ENCODE measurements at places on chromosomes 11 and 22.

DNA sequence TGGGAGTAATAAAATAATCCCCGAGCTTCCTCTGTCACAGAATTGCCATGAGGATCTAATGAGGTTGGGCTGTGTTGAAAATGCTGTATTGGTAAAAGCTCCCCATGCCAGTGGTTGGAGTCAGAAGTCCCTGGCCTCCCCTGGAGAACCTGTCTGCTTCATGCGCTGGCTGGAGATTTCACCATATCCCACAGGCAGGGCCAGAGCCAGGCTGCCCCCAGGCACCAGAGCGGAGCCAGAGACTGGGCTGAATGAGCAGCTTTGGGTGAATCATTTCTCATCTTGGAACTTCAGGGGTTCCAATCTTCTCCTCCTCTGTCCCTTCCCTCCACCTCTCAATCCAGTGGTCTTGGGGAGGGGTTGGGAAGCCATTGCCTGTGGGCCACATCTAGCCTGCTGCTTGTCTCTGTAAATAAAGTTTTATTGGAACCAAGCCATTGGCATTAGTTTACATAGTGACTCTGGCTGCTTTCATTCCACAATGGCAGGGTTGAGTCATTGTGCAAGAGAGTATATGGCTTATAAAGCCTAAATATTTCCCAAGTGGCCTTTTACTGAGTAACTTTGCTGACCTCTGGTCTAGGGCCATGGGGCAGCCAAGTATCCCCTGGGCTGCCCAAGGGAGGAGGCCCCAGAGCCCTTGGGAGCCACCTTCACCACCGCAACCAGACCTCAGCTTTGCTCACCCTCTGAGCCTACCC is 35.2 kb downstream of the LRRC10B start:
- H3K4me3 ChIP-seq: no peak overlapping the region
- peaks cover 11% of the 10 kb centered on the region for H3K27me3 ChIP-seq
- H3K36me3 ChIP-seq: no peaks in the 10 kb centered on the region

- peaks cover 10% of the 10 kb centered on the region for H3K4me1 ChIP-seq
- DNase-seq: no peak
- no peak overlapping the region for H3K27ac ChIP-seq
- H3K4me3 ChIP-seq: no peak overlapping the region
- no peaks in the 10 kb centered on the region for H3K27me3 ChIP-seq
These were observed 47.3 kb downstream of the RDX start for GRCh38 chr11:110249066-110249465.

- H3K27me3 ChIP-seq: no peaks in the 10 kb centered on the region
- no peak overlapping the region for H3K4me3 ChIP-seq
- peaks cover 2% of the 10 kb centered on the region for H3K36me3 ChIP-seq
- no peak overlapping the region for H3K27ac ChIP-seq
These were observed 33.2 kb downstream of the TSPAN4 start for GRCh38 chr11:875769-876301.

GRCh38 chr11:17280494-17281127 is 4.1 kb downstream of the NUCB2 start:
- DNase-seq: no peak
- H3K27ac ChIP-seq: no peak overlapping the region
- H3K27me3 ChIP-seq: no peaks in the 10 kb centered on the region

- H3K4me1 ChIP-seq: no peaks in the 10 kb centered on the region
- peaks cover 32% of the 10 kb centered on the region for H3K27me3 ChIP-seq
- DNase-seq: no peak
- no peaks in the 10 kb centered on the region for H3K36me3 ChIP-seq
These were observed 38.7 kb upstream of the SWAP70 start for GRCh38 chr11:9625162-9625561.

DNA sequence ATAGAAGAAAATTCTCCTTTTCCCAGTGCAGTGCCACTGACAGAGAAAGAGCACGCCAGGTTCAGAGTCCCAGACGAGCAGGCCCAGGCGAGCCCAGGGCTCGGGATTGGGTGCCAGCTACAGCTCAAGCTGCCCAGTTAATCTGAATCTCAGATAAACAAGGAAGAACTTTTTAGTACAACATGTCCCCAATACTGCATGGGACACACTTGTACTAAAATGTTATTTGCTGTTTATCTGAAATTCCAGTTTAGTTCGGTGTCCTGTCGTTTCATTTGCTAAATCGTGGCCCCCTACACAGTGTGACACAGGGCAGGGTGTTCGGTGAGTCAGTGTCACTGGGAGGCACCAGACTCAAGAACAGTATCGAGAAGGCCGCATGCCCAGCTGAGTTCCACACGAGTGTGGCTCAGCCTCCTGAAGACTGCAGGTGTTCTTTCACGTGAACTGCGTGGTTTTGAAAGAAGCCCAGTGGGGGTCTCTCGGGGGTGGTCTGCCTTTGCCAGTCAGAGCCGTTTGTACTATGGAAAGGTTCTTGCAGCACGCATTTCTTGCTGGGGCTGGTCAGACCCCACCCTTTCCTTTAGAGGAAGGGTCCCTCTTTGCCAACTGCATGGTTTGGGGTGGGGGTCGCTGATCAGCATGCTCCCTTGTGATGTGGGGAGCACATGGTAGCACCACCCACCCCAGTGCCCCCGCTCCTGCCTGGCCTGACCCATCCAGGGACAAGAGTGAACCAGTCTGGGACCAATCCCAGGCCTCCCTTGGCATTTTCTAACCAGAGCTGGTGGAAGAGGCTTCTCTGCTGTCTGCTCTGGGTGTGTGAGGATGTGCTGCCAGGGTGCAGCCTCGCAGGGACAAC is 115.6 kb upstream of the B3GAT1 start:
- DNase-seq: peak; percentile 4
- H3K36me3 ChIP-seq: no peaks in the 10 kb centered on the region
- H3K27ac ChIP-seq: no peak overlapping the region
- no peak overlapping the region for H3K4me3 ChIP-seq
- no peaks in the 10 kb centered on the region for H3K27me3 ChIP-seq
- no peaks in the 10 kb centered on the region for H3K4me1 ChIP-seq

DNA sequence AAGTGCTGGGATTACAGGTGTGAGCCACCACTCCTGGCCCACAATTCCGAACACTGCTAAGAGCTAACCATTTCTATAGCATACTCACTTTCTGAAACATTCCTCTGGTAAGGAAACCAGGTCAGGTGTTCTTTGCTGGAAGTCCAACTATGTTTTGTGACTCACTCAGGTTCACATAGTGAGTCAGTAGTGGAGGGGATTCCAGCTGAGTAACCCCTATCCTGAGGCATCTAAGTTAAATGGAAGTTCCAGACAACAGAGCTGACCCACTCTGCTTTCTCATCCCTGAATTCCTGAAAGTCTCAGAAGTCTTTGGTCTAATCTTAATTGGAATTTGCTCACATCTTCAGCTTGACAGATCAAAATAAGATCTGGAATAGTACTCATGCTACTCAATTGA is 3.0 kb upstream of the CHRNA10 start:
- DNase-seq: no peak
- H3K27ac ChIP-seq: no peak overlapping the region
- H3K36me3 ChIP-seq: peaks cover 34% of the 10 kb centered on the region
- H3K27me3 ChIP-seq: no peaks in the 10 kb centered on the region

DNA sequence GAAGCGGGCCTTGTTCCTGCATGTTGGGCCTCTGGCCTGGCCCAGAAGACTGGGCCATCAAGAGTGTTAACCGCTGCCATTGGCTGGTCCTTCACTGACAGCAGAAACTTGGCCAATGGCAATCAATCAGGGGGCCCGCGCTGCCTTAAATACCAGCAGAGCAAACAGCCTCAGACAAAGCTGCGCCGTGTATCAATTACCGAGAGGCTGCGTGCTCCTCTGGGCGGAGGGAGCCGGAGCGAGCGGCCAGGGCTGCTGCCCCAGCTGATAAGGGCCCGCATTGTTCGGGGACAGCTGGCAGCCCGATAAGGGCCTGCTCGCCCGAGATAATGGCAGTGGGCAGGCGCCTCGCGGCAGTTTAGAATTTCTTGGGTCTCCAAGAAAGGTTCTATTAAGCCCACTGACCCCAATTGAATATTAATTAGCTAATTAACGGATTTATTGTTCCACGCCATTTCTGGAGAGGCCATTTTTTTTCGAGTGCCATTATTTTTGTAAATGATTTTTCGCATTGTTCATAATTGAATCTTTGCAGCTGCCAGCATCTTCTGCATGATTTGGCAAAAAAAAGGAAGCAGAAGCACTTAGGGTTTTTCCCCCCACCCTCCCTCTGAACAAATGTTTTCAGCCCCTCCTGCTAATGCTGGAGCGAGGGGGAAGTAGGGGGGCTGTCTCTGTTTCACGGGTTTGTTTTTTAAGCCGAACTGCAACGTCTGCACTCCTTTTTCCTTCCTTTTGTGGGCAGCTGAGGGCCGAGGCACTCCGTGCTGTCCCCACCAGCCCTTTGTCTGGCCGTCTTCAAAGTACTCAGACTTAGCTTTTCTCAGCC is 37.6 kb upstream of the RIC3 start:
- no peaks in the 10 kb centered on the region for H3K4me1 ChIP-seq
- peaks cover 29% of the 10 kb centered on the region for H3K27me3 ChIP-seq
- no peaks in the 10 kb centered on the region for H3K36me3 ChIP-seq
- DNase-seq: peak; percentile 21

DNA sequence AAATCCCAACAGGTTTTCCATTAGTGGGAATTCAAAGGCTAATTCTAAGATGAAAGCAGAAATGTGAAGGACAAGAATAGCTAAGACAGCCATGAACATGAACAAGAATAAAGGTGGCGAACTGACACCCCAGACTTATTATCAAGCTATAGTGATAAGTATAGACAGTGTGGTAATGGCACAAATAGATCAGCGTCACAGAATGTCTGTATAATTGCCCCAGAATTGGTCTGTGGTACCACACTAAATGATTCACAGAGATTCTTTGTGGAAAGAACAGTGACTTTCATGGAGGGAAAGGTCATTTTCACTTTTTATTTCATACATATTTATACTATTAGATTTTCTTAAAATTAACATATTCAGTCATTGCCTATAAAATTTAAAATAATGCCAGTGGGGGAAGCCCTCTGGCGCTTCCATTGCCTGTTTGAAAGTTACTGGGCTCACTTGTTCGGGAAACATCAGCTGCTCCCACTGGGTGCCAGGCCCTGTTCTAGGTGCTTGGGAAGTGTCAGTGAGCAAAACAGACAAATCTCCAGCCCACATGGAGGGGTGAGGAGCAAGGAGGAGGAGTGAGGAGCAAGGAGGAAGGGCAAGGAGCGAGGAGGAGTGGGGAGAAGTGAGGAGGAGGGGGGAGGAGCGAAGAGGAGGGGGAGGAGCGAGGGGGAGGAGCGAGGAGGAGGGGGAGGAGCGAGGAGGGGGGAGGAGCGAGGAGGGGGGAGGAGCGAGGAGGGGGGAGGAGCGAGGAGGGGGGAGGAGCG is 11.3 kb upstream of the NLRP6 start:
- peak overlapping the region; percentile 7 for H3K4me3 ChIP-seq
- DNase-seq: no peak
- peaks cover 5% of the 10 kb centered on the region for H3K36me3 ChIP-seq
- peaks cover 34% of the 10 kb centered on the region for H3K4me1 ChIP-seq

- no peak overlapping the region for H3K4me3 ChIP-seq
- peaks cover 74% of the 10 kb centered on the region for H3K27me3 ChIP-seq
- H3K27ac ChIP-seq: no peak overlapping the region
- H3K36me3 ChIP-seq: no peaks in the 10 kb centered on the region
- DNase-seq: no peak
- H3K4me1 ChIP-seq: peaks cover 10% of the 10 kb centered on the region
These were observed 2.1 kb upstream of the KCNJ4 start for GRCh38 chr22:38456841-38457699.

GRCh38 chr11:28461846-28462245 is 353.7 kb downstream of the METTL15 start:
- no peaks in the 10 kb centered on the region for H3K36me3 ChIP-seq
- no peaks in the 10 kb centered on the region for H3K27me3 ChIP-seq
- H3K27ac ChIP-seq: no peak overlapping the region
- no peaks in the 10 kb centered on the region for H3K4me1 ChIP-seq

- peaks cover 4% of the 10 kb centered on the region for H3K27me3 ChIP-seq
- H3K4me3 ChIP-seq: no peak overlapping the region
- DNase-seq: peak; percentile 85
- H3K36me3 ChIP-seq: peaks cover 14% of the 10 kb centered on the region
- H3K4me1 ChIP-seq: peaks cover 43% of the 10 kb centered on the region
- peak overlapping the region; percentile 57 for H3K27ac ChIP-seq
These were observed 29.2 kb upstream of the XBP1 start for GRCh38 chr22:28829358-28830181.

GRCh38 chr11:75790986-75791385 is 22.4 kb downstream of the DGAT2 start:
- H3K27me3 ChIP-seq: no peaks in the 10 kb centered on the region
- no peak overlapping the region for H3K27ac ChIP-seq
- H3K4me3 ChIP-seq: no peak overlapping the region
- DNase-seq: no peak
- no peaks in the 10 kb centered on the region for H3K36me3 ChIP-seq

GRCh38 chr11:103453126-103453525 is 343.9 kb downstream of the DYNC2H1 start:
- no peak overlapping the region for H3K4me3 ChIP-seq
- no peaks in the 10 kb centered on the region for H3K36me3 ChIP-seq
- DNase-seq: no peak
- no peaks in the 10 kb centered on the region for H3K4me1 ChIP-seq
- H3K27me3 ChIP-seq: no peaks in the 10 kb centered on the region

DNA sequence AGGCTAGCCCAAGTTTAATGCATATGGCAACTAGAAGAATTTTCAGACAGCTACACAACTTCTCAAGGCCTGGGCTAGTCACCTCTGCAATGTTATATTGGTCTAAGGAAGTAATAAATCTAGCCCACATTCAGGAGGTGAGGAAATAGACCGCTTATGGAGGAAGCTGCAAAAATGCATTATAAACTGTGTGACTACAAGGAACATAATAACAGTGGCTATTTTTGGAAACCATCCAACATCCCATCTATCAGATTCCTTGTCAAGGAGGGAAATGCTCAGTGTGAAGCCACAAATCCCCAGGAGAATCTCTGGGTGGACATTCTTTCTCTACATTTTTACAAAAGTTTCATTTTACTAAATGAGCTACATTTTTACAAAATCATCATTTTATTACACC is 76.1 kb downstream of the BBOX1 start:
- H3K4me1 ChIP-seq: no peaks in the 10 kb centered on the region
- no peak for DNase-seq
- no peak overlapping the region for H3K27ac ChIP-seq
- no peak overlapping the region for H3K4me3 ChIP-seq

GRCh38 chr11:4090258-4090657 is 4.3 kb upstream of the RRM1 start:
- peaks cover 66% of the 10 kb centered on the region for H3K4me1 ChIP-seq
- peaks cover 42% of the 10 kb centered on the region for H3K36me3 ChIP-seq
- peak; percentile 82 for DNase-seq
- H3K4me3 ChIP-seq: peak overlapping the region; percentile 54
- no peaks in the 10 kb centered on the region for H3K27me3 ChIP-seq

Data from activated CD8-positive, alpha-beta memory T cell treated with anti-CD3 and anti-CD28 coated beads, Interleukin-2, amount 10 ng/mL, durations not matched to agents 7 days and 5 days (primary cell).